NCI-H446 treated with DMSO at 0.1 percent for 48 hours (cell line): ENCODE measurements at places on chromosomes 2 and 18.

DNA sequence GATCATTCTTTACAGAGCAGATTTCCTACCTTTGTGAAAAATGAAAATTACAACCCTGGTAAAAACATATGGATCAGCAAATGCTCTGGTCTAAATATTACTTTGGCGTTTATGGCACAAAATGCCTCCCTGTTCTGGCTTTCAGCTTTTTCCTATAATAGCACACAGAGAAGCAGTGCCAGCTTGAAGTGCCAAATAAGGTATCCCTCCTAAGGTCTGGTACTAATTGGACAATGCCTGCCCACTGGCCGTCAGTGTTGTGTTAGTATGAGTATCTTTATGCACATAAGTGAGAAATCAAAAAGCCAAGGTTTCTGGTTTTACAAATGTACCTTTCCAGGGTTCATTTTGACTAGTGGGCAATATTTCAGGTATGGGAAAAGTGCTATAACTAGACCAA, 1293.7 kb upstream of the FAM98A start:
- no peak for DNase-seq

GRCh38 chr18:11521853-11522252, 87.5 kb upstream of the SLC35G4 start:
- DNase-seq: no peak

DNA sequence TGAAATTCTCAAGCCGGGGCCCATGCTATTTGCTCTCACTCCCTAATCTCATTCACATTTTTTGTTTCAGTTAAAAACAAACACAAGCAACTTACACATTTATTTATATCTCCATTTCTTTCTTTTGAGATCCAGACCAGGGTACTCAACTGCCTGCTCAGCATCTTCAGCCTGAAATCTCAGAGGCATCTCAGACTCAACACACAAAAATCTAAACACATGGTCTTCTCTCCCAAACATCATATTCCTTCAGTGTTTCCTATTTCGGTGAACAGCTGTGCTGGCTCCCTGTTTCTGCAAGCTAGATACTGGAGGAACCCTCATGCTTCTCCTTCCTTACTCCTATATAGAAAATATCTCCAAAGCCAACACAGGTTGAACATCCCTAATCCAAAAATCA, 11.3 kb upstream of the RTTN start:
- DNase-seq: no peak

- DNase-seq: no peak
Measured at GRCh38 chr18:7447318-7448028, 119.6 kb upstream of the PTPRM start.

DNA sequence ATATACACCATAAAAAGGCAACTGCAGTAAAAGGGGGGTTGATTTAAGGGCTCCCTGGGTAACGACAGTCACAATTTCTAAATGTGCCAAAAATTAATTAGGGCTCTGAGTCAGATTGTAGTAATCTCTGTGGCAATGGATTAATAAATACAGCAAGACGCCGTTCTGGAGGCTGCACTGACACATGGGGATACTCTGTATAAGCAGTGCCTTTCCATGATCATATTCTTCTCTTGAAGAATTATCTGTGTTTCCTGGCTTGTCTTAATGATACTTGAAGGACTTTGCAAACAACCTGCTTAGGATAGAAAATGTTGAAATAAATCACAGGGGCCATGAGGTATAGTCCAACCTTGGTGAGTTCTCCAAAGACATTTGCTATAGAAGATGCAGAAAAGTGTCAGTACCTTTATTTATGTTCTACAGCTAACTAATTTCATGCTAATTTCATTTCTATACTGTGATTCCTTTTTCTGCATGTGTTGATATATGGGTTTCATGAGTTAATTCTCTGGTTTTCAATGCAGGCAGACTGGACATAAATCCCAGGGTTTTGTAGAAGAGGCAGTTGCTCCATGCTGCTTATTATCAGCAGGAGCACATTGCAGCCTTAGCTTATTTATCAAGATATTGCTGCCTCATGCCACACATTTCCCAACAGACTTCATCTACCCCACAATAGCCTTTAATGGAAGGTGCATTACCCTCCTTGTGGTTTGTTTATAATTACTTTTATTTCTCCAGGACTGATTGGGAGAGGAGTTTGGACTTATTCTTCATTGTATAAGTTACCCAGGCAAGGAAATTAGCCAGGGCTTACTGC, 54.8 kb downstream of the HNMT start:
- peak; percentile 53 for DNase-seq

DNA sequence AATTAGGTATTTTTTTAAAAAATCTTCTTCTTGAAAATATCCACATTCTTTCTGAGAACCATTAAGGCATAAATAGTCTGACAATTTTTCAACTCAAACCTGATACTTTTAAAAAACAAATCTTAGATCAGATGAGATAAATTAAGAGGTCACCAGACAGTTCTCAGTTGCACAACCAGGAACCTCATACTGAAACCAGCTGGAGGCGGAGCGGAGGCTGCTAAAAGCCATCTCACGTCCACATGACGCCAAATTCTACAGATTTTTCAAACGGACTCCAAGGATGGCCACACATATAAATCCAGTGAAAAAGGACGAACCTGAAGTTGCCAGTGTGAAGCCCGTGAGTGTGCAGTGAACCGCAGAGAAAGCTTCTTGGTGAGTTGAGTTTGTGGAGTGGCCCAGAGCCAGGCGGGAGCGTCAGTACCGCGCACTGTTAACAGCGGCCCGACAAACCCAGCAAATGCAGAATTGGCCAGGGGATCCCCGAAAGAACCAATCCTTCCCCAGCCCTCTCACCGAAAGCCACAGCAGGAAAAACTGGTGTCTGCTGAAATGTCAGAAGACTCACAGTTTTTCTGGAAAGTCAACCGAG, 53.1 kb upstream of the BBS5 start:
- DNase-seq: no peak

DNA sequence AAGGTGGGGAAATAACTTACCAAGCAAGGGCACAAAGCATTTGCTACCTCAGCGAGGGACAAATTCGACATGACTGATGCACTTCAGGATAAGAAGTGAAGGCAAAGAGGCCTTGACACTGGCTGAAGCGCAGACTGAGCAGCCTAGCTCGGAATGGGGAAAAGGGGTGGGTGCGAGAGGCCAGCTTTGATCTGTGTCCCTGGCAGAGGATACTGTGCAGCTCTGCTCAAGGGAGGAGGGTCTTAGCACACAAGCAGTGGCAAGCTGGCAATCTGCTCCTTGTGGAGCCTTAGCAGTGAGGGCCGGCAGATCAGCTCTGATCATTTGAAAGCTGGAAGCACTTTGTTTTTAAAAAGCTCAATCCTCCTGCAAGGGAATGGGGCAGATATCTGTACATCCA, 222.3 kb downstream of the ZBTB7C start:
- DNase-seq: no peak

- no peak for DNase-seq
Measured at GRCh38 chr2:233990261-233990798, 60.2 kb upstream of the SPP2 start.
